ENCODE measurements at places on chromosomes 16 and 17.
A peak's percentile ranks its signal among the peaks of the same experiment; 100 is the strongest.

DNA sequence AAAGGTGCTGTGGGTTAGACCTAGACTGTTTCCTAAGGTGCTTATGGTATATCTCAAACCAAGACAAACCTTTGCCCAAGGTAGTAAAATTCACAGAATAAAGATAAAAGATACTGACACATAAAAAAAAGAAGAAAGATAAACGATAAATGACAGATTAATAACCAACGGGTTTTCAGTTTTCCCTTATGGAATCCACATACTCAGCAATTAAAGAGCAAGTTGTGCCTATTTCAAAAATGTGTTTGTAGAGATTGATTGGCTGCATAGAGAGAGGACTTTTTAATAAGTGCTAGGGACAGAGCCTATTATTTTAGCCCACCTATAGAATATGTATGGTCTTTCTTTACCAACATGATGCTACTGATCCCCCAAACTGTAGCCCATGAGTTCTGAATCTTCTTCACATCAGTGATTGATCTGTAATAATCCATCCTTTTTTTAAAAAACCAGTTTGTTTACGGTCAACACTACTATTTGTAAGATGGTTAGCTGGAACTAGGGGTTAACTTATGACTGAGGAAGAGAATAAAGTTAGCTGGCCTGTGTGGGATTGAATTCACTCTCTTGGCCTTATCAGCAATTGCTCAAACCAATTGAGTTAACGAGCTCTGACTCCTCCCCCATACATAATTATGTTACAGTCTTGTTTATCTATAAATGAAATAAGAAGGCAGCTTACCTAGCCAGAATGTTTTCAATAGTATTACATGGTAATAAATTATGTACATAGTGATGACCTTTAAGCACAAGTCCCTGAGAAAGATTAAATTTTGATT is 53.8 kb downstream of the SNX11 start:
- DNase-seq = no peak

DNA sequence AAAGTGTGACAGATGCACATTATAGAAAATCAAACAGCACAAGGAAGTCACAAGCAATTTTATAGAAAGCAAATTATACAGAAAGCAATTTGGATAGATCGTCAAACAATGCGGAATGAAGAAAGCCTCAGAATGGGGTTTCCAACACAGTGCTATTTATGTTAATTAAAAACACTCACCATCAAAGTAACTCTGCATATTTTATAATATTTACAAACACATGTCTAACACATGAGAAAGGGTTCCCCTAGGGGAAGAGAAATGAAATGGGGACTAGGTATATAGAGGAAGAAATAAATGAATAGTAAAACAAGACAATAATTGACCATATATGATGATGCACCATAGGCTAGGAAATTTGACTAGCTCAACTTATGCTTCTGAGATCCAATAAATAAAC is 171.2 kb upstream of the XYLT1 start:
- DNase-seq = no peak

- DNase-seq = no peak
Observed at GRCh38 chr17:34840750-34841149, 120.5 kb downstream of the CCT6B start.

- peak; percentile 50 for DNase-seq
Observed at GRCh38 chr17:78241277-78242023, 10.0 kb downstream of the TMEM235 start.

GRCh38 chr16:16186820-16187219 is 36.5 kb downstream of the ABCC6 start:
- no peak for DNase-seq

GRCh38 chr16:80191928-80192327 is 348.9 kb upstream of the DYNLRB2 start:
- no peak for DNase-seq

Data from EL (cell line).